ENCODE measurements at places on chromosomes 12 and 14. TPM values are rescaled to one million over a fixed set of nuclear protein-coding genes. Genes with fewer than 3 reads are reported as not detected.

Gene HOXC9
- 0.60 TPM for polyA plus RNA-seq

Gene SLCO1C1
- polyA plus RNA-seq, result 1.6 TPM

Gene EPYC
- 0.13 TPM for polyA plus RNA-seq

Gene KCNA1
- polyA plus RNA-seq, result not detected
